ENCODE measurements at places on chromosomes 12 and 14.

DNA sequence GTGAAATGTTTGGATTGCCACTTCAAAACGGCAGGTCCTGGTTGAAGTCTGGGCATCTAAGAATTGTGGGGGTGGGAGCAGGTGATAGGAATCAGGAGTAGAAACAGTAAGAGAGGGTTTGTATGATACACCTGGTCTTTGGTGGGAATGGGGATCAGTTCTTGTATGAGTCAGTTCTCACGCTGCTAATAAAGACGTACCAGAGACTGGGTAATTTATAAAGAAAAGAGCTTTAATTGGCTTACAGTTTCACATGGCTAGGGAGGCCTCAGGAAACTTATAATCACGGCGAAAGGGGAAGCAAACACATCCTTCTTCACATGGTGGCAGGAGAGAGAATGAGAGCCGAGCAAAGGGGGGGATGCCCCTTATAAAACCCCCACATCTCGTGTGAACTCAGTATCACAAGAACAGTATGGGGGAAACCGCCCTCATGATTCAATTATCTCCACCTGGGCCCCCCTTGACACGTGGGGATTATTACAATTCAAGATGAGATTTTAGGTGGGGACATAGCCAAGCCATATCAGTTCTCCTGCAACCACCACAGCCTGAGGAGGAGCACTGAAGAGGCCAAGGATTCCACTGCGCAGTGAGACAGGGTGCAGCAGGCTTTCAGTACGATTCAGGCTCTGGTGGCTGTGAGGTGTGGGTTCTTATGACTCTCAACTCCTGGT, 52.1 kb downstream of the DRAM1 start:
- DNase-seq: no peak

- no peak for DNase-seq
Measured at GRCh38 chr12:3220382-3221321, 143.5 kb downstream of the TSPAN9 start.

DNA sequence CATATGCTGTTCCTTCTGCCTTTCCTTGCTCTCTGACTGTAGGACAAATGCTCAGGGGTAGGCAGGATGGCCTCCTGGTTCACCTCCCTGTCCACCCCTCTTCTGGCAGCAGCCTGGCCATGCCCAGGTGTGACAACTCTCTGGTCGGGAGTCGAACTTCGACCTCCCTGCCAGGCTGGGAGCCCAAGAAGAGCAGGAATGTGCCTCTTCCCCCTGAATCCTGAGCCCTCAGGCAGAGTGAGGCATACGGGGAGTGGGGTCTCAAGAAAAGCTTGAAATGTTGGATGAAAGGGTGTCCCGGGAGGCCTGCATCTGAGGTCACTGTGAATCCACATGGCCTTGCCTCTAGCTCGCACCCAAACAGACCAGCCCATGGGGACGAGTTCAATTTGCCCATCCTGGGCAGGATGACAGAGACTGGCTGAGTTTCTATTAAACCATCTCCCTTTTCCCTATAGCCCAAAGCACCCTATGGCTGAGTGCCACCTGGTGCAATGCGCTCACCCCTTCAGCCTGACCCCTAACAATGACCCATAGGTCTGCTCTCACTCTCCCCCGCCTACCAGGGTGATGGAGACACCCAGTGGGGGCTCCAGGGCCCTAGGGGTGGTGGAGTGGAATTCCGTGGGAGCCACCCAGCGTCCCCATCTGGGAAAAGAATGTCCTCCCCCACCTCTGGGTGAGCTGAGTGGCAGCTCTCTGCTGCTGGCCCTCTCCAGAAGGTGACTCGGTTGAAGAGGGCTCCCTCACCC, 52.9 kb upstream of the DIO3 start:
- no peak for DNase-seq

DNA sequence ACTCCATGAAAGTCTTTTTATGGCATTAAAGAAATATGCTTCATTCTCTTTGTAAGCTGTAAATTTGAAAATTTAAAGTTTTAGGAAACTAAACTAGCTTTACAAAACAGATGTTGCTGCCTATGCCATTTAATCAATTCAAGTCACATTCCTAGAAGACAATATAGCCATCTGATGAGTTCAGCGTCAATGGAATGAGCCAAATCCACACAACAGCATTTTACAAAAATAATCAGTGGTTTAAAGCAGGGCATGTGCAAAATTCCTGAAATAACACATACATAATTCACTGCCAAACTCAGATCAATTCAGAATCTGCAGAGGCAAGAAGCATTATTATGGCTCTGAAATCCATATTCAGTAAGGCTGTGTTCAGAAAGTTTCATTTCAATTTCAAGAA, 75.6 kb downstream of the MED13L start:
- no peak for DNase-seq

GRCh38 chr14:105538481-105539049, 12.2 kb downstream of the TMEM121 start:
- no peak for DNase-seq

DNA sequence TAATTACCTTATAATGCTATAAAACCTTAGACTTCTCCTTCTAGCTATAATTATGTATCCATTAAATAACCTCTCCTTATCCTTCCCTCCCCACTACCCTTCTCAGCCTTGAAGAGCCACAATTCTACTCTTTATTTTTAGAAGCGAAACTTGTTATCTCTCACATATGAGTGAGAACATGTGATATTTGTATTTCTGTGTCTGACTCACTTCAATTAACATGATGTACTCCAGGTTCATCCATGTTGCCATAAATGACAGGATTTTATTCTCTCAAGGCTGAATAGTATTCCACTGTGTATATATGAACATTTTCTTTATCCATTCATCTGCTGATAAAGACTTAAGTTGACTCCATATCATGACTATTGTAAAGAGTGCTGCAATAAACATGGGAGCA, 485.6 kb downstream of the FLRT2 start:
- DNase-seq: no peak

DNA sequence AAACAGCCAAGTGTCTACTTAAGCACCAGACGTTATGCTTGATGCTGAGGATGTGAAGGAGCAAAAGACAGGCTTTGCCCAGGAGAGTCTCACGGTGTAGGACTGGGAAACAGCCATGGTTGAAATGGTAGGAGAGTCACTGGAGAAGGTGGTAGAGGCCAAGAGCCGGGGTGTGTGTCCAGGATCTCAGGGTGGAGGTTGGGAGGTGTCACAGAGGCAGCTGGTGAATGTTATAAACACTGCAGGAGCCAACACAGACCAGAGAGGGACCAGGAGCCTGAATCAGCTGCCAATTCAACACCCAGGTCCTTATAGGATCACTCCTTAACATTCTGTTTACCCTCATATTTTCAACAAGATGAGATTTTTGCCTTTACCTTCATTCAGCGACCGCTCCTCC, 7.5 kb downstream of the NID2 start:
- no peak for DNase-seq

All from NCI-H2081 (cell line).